ENCODE measurements at places on chromosomes 6 and 20.

DNA sequence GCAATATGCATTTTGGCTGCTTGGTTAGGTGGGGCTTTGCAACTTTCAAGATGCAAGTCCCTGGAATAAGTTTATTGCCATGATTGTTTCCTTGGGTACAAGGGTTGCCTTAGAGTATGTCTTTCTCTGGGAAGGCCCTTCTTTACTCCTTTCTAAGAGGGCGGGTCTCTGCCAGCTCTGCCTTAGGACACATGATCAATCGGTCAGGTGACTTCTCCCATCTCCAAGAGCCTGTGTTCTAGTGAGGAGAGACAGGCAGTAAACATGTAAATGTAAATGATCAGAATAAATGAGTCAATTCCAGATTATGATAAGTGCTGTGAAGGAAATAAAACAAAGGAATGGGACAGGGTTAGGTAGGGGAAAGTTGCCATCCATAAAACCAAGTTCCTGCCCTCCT, 43.2 kb upstream of the BCAS1 start:
- no peak for DNase-seq

GRCh38 chr20:24738058-24738775, 210.9 kb upstream of the CST7 start:
- no peak for DNase-seq

- DNase-seq, result no peak
These were observed 37.0 kb upstream of the SAMHD1 start for GRCh38 chr20:36988494-36988966.

DNA sequence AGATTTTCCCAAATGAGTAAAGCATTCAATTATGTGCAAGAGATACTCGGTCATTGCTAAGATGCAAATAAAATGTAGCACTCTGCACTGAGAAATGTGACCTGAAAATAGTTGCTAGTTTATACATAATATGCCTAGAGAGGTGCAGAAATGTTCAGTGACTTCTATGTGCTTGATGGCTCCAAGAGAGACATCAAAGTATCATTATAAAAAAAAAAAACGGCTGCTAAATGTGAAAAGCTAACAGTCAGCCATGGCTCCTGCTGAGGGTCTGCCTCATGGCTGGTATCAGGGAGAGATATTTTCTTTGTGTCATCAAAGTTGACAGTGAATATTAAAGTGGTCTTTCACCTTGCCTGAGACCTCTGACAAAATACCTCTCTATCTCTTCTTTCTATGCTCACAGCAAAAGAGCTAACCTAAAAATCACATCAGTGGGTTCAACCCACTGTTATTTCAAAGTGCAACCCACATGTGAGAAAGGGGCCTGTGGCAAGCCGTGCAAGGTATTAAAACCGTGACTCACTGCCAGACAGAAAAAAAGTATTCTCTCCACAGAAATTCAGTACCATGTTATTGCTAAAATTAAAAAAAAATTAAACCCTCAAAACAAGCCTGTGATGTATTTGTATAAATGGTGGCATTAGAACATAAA, 259.0 kb downstream of the HIVEP2 start:
- DNase-seq, result no peak

DNA sequence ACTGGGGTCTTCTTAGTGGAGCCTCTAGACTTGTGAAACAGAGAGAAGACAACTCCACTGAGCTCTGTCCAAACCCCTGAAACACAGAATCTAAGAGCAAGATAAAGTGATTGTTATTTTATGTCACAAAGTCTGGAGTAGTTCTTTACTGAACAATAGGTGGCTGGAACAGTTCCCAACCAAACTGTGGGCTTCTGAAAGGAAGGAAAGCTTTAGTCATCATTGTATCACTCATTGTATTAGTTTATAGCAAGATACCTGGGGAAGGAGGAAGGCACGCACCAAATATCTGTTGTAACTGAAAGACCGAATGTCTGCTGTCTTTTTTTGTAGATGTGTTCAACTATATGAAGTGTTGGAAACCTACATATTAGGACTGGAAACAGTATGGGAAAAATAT, 284.9 kb upstream of the TBX18 start:
- DNase-seq, result no peak
